Mucosa of descending colon (tissue), 3 donors: ENCODE measurements at places on chromosomes 3 and 15. TPM values are rescaled to one million over a fixed set of nuclear protein-coding genes. Genes with fewer than 3 reads are reported as not detected.

EPHB1 gene
- 0.64 TPM for total RNA-seq

ZMYND10 gene
- 0.60 TPM for total RNA-seq

ARPP21 gene
- total RNA-seq = 1.9 TPM

GOLGA6B gene
- not detected for total RNA-seq

HES1 gene
- total RNA-seq = 60.9 TPM

COL6A5 gene
- total RNA-seq = not detected

DNA sequence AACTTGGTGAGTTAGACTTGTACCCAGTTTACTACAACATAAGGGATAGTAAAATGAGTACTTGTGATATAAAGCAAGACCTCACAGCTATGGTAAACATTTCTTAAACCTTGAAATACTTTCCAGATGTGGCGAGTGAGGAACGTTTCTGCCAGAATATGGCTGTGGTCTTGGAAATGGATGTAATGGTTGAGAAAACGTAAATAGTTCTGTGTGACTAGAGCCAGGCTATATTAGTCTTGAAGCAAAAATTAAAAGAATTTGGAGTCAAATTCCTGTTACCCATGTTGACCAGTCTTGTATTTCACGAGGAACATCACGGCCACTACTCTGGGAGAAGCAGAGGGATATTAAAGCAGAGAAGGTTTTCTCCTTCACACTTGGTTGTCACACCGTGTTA, 15.3 kb downstream of the OR4F15 start:
- no peak for DNase-seq

GRCh38 chr15:65101891-65102708, 12.9 kb downstream of the UBAP1L start:
- DNase-seq = no peak

GRCh38 chr15:100111125-100112060, 230.4 kb downstream of the ADAMTS17 start:
- DNase-seq = peak; percentile 19

GRCh38 chr3:10319804-10320203, 1.1 kb downstream of the SEC13 start:
- DNase-seq = no peak

DNA sequence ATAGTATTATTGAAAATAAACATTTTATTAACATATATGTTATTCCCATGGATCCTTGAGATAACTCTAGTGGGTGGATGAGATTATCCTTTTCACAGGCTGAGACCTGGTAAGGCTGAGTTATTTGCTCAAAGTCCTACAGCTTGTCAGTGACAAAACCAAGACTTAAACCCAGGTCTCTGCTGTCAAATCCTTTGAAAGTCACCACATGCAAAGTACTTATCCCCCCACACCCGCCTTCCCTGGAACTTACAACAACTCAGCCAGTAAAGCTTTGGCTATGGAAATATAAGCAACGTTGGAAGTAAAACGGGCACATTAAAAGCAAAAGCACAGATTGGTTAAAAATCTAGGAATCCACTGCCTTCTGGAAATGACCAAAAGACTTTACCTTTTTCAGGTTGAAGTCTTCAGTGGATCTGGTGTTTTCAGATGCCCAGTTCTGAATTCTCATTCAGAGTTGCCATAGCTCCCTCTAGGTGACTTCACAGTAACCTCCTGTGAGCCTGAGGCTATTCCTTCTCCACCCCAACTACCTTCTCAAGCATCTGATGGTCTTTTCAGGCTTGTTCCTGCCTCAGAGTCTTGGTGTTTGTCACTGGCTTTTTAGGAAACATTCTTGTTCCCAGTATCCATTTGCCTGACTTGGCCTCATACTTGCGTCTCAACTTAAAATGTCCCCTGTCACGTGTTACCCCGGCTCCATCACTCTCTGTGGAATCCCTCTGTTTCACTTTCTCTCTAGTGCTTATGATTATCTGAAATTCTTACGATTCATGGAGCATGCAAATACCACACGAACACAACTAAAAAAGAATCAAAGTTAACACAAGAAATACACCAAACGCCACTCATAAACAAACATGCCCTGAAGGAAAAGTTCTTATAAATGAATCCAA, 131.2 kb downstream of the MAGI1 start:
- no peak for DNase-seq

DNA sequence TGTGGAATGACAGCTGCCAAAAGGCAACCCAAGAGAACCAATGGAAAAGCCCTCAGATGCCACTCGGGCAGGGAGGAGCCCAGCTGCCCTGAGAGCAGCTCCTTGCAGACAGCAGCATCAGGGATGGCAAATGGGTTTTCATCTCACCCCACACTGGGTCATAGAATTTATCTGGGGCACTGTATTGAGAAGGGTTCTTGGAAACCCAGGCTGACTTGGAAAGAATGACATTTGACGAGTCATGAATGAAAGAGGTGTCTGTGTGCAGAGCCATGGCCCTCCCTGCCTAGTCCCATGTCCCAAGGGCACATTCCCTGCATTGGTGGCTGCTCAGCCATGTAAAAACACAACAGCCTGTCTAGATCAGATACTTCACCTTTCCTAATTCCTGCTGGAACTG, 157.9 kb upstream of the BHLHE40 start:
- no peak for DNase-seq

- no peak for DNase-seq
These were observed 81.1 kb downstream of the MEGF11 start for GRCh38 chr15:66172324-66172980.

DNA sequence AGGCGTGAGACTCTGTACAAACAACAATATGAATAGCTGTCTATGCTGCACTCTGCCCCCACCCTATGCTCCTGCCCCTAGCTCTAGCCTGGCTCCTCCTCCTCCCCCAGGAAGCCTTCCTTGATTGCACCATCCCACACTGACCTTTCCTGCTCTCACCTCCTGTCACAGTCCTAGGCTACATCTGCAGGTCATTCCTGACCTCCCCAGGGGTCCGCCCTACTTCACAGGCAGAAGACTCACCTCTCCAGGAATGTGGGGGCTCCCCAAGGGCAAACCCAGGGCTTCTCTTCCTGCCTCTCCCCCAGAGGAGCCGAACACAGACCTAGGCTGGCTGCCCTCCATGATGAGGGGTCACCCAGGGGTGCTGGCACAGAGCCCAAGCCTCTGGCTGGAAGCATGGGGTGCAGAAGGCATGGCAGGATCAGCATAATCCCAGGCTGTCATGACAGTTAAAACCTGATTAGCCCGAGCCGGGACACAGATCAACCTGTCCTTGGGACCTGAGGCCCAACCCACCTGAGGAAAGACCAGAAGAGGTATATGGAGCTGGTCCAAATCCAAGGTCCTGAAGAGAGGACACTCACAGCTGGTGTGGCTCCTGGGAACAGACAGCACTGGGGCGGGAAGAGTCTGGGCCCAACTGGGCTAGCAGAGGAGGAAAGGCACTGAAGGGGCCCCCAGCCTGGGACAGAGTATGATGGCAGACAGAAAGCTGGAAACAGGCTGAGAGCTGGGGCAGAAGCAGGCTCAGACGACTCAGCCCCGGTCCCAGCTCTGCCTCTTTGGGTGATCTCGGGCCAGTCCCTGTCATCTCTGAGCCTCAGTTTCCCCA, 5.9 kb downstream of the SEMA7A start:
- no peak for DNase-seq

GRCh38 chr15:95988574-95988887, 342.0 kb upstream of the NR2F2 start:
- no peak for DNase-seq
